ENCODE measurements at places on chromosomes 1 and 21. TPM values are rescaled to one million over a fixed set of nuclear protein-coding genes. Genes with fewer than 3 reads are reported as not detected.

Gene OR2AK2
- not detected for total RNA-seq

Gene ELOA
- 42.1 TPM for total RNA-seq

Gene AJAP1
- 6.7 TPM for total RNA-seq

Gene LAX1
- 0.05 TPM for total RNA-seq

DNA sequence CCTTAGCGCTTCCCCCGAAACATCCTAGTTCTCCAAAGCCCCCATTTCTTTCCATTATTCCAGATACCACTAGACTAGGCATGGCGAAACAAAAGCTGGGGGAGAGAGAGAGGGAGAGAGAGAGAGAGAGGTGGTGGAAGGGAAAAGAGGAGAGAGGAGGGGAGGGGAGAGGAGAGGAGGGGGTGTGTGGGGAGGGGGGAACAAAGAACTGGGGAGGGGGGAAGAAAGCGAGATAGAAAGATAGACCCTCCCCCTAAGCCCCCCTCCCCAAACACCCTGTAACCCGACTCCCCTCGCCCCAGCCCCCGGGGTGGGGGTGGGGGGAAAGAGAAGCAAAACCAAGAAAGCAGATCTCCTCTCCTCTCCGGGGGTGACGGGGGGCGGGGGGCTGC lies 352 bp downstream of the MEX3A start:
- DNase-seq: no peak

DNA sequence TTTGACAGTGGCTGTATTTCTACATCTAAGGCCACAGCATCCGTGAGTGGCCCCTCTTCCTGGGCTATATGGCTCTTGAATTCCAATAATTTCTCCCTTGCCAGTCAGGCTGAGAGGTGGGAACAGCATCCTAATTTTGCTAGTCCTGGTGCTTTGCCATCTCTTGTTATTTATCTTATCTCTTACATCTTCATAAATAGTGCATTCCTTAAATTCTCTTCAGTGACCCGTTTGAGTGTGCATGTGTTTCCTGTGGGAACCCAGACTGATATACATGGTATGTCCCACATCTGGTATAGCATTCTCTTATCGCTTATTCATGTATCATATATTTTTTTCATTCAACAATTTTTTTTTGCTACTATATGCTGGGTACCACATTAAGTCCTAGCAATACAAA lies 9.9 kb downstream of the S100A11 start:
- DNase-seq: no peak

DNA sequence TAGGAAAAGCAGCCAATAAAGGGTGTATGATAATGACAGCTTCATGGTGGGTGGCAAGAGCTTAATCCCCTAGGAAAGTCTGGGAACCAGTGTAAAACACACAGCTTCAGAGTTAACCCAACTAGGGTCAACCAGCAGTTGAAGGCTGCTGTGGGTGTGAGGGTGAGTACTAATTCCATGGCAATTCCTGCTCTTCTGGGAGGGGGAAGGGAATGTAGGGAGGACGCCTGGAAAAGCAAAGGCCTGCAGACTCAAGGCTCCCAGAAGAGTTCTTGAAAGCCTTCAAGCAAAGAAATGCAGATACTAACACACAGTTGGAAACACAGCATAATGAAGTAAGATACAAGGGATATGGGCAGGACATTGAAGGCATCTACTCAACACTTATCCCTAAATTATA lies 28.1 kb downstream of the TTLL7 start:
- DNase-seq: no peak

- DNase-seq: no peak
Measured at GRCh38 chr1:231576804-231577718, 48.6 kb downstream of the TSNAX start.

DNA sequence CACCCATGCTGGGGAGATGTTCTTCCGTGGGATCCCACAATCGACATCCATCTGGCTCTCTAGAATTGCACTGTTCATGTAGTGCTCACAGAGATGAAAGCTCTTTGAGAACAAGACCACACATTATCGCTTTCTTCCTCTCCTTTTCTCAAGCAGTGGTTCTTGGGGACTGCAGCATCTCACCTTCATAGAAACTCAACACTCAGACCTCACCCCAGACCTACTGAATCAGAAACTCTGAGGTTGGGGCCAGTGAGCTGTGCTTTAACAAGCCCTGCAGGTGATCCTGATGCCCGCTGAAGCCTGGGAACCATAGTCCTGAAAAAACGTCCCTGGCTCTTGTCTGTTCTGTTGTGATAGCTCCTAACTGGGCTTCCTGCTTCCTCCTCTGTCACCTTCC lies 251.3 kb upstream of the FGGY start:
- DNase-seq: no peak

GRCh38 chr1:19009882-19010321 lies 53.4 kb upstream of the IFFO2 start:
- DNase-seq: no peak

DNA sequence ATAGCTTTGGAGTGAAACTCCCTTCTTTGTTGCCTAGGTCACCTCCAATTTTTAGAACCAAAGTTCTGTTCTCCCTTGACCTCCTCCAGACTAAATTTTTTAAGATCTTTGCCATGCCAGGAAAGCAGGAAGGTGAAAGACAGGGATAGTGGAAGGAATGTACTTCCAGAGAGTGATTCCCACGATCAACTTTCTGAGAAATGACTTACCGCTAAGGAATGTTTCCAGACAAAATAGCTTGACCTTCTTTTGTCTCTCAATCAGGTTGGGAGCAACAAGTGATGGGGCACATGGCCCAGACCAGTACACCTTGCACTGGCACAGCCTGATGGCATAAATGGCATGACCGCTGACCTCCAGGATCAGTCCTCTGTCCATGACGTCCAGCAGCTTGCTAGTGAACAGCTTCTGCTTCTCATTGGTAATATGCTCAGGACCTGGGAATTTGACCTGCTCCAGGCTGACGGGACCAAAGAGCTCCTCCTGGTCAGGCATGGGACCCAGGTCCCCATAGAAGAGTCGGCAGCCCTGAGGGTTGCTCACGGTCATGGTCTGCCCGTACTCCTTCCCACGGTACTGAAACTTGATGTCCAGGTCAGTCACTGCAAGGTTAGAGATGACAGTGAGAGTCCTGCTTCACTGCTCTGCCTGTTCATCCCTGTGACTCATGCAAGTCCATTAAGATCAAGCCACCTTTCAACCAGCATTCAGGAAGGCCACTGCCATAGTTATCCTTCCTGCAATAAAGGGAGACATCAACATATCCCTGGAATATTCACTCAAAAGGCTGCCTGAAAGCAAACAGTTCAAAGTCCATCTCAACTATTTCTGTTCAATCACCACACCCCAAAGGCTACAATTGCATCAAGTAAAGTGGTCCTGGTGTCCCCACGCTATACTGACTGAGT lies 6.2 kb upstream of the C1orf74 start:
- DNase-seq: no peak

DNA sequence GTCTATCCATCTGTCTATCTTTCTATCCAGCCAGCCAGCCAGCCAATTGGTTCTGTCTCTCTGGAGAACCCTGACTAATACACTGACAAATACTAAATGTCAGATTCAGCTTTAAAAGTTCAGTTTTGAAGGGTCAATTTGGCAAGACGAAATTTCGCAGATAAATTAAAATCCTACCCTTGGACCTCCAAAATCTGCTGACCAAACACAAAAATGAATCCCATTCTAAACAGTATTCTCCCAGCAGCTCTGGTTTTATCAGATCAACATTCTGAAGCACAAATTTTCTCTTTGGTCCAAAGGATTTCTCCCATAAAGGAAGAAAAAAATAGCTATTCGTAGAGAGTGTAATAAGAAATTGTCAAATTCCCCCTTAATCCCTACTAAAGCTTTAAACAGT lies 248.6 kb downstream of the RERE start:
- DNase-seq: no peak

DNA sequence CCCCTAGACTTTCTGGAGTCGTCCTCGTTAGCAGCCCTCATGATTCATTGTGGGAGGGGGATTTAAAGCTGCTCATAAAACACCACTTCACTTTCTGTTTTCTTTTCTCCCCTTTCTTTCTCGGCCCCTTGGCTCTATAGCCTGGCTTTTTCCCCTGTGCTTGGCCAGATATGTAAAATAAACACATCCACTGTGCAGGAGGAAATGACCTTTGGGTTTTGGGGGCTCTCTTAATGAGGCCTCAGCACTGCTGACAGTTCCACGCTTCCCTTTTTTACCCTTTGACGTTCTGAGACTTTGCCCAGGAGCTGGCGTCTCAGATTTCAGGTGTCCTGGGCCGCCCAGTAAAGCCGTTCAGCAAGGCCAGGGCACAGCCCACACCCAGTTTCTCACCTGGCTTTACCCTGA lies 65.7 kb downstream of the RUNX3 start:
- peak; percentile 34 for DNase-seq

DNA sequence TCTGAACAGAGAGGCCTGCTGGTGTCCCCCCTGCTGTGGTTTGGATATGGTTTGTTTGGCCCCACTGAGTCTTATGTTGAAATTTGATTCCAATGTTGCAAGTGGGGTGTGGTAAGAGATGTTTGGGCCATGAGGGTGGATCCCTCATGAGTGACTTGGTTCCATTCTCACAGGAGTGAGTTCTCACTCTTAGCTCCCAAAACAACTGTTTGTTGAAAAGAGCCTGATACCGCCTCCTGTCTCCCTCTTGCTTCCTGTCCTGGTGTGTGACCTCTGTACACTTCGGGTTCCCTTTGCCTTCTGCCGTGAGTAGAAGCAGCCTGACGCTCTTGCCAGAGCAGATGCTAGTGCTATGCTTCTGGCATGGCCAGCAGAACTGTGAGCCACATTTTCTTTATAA lies 60.5 kb downstream of the C21orf91 start:
- no peak for DNase-seq

- DNase-seq: no peak
Measured at GRCh38 chr1:93554883-93555872, 107.3 kb downstream of the FNBP1L start.

- no peak for DNase-seq
Measured at GRCh38 chr21:18041012-18041411, 203.6 kb upstream of the CHODL start.

DNA sequence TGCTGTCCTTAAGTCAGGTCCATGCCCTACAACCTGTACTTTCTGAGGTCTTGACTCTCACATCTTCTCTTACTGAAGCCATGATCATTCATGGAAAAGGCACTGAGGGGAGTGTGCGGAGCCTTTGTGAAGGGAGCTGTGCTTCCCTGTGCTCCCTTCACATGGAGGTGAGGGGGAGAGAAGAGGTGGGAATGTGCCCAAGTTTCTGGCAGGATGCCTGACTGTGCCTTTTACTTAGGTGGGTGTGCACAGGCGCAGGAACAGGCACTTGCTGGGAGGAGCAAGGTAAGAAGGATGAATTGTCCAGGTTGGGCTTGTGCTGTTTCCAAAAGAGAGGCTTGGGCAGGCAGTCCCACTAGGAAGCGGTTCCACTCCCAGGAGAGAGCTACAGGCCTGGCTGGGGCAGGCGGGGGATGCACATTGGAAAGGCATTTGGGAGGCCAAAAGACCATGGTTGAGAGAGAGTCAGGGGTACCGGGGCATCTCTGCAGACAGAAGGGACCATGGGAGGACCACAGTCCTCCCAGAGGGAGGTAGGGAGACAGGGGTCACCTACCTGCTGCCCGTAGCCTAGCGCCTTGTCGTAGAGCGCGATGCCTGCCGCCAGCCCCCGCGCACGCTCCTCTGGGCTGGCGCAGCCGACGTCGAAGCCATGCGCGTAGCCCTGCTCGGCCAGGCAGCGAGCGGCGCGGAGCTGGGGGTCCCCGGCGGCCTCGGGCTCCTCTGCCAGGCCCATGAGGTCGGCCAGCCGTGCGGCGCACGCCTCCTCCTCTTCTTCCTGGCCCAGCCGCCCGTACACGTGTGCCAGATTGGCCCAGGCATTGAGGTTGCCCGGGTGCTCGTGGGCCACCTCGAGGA lies 853 bp downstream of the TTC22 start:
- DNase-seq: no peak

DNA sequence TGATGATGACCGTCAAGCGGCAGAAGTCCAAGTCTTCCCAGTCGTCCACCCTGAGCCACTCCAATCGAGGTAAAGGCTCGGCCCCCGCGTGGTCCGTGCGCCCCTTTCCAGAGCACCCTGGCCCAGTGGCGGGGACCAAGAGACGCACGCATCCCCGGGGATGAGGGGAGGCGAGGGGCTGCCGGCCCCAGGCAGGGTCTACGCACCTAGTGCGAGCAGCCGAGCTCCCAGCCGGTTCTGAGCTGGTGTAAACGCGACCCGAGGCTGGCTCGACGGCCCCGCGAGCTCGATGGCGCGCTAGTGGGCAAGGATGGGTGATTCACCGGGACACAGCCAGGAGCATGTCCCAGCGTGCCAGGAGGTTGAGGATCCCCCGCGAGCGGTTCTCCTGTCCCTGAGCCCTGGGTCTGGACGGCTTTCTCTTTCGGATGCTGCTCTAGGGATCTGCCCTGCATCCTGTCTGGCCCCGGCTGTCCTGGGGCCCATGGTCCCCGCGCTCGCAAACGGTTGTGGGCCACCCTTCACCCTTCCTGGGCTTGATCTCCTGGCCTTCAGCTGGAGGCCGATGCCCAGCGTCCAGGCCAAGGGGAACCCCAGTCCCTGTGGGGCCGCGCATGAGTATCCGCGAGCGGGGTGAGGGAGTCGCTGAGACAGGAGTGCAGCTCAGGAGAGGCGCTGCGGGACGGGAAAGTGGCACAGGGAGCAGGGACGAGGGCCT lies 689 bp downstream of the PKP1 start:
- no peak for DNase-seq

DNA sequence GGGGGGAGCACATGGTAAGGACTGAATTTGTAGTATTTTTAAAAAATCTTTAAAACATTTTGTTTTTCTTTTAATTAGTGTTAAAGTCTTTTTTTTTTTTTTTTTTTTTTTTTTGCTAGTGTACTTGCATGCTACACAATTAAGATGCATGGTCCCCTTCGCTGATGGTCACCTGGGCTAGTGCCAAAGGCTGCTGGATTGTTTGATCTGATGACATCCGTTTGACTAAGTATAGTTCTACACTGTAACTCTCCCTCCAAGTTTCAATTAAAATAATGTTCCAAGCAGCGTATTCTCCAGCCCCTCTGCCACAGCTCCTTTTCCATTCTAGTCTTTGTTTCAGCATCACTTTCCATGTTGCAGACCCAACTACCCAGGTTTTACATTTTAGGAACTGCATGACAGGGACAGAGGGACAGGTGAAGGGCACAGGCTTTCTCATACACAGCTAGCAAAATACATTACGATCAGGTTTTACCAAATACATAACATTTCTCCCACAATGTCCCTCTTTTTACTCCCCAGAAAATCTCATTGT lies 852 bp upstream of the RAVER2 start:
- DNase-seq: no peak

- DNase-seq: no peak
Measured at GRCh38 chr1:113983391-113983790, 4.1 kb downstream of the OLFML3 start.

DNA sequence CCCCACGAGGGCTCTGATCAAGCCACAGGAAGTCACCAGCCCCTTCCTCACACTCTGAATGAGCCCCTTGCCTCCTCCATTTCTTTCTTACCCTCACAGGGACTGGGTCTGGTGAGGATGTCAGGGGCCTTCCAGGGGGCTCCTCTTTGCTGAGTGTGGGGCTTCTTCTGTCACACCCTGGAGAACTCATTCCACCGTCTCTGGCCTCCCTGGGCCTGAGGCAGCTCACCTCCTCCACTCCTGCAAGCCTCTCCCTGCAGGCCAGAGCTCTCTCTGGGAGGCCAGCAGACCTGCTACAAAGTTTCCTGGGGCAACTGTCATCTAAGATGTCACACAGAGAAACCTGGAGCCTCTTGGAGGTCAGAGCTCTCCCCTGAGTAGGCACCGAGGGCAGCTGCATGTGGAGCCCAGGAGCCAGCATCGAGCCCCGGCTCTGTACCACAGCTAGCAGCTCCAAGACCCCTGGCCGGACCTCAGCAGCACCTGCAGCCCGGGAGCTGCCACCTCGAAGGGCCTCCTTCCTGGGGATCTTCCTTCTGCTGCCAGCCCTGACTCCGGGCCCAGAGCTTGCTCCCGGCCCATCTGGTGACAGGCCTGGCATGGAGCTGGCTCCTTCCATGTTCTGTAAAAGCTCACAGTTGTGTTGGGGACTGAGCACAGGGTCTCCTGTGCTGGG lies 1.1 kb downstream of the SPOCD1 start:
- DNase-seq: no peak

Measured in prostate gland (tissue), 2 donors.